GM18507 (cell line): ENCODE measurements at places on chromosomes 7 and 10.

DNA sequence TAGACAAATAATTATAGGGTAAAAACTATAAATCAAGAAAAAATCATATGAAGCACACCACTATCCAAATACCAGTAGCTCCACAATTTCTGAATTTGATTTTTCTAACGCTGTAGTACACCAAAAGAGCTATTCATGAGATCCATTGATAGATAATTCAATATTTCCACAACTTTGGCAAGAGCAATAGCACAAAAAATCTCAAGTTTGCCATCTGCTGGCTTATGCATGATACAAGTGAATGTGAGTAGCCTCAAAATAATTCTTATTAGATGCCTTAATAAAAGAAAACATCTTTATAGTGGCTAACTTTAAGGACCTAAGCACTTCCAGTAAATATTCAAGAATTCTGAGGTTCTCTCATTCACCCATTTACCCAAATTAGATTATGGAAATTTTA, 2.2 kb upstream of the TMEM196 start:
- no peak for DNase-seq

- DNase-seq = no peak
Measured at GRCh38 chr7:1054861-1055450, 10.6 kb downstream of the GPR146 start.

DNA sequence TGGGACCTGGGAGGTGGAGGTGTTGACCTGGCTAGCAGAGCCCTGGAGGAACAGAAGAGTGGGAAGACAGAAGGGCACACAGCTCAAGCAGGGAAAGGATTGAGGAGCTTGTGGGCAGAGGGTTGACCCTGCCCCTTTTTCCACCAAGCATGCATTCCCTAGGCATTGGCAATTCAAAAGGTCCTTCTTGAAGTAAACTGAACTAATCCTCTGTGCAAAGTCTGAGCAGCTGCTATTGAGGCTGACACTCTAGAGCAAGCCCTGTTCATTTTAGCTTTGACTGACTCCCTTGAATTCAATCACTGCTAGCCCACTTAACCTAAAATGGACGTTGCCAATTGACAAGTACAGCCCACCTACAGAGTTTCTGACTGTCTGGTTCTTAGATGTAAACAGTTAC, 116.5 kb upstream of the TNS3 start:
- no peak for DNase-seq

DNA sequence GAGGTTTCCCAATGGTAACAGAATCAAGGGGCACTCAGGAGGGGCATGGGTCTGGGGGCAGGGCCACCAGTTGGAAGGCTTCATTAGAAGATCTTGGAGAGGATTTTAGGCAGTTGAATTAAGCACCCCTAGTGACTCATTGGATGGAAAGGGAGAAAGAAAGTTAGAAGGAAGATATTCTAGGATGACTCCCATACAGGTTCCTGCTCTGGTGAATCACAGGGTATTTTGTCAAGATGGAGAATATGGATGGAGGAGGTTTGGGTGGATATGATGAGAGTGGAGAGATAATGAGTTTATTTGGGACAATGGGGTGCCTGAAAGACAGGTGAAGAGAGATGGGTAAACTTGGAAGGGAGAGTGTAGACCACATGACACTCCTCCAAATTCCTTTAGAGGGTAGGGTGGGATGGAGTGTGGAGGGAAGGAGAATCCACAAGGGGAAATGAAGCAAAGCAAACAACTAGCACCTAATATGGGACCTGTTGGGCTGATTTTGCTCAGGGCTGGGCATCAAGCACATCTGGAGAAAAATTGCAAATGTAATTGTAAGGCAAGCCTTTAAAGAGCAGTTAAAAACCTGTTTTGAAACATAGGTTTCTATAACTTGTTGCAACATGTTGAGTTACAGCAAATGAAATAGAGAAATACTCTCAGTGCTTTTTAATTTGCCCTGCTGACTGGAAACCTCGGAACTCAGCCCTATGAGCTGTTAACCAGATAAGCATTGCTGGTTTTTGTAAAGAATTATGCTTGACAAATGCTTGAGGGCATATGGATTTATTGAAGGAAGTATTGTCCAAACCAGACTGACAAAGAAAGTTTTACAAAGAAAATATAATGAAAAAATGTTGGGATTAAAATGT, 2.9 kb upstream of the ENTPD7 start:
- DNase-seq = no peak

- DNase-seq = no peak
Measured at GRCh38 chr10:58723186-58723585, 210.5 kb downstream of the BICC1 start.

GRCh38 chr7:255038-255435, 34.9 kb upstream of the FOXL3 start:
- no peak for DNase-seq

DNA sequence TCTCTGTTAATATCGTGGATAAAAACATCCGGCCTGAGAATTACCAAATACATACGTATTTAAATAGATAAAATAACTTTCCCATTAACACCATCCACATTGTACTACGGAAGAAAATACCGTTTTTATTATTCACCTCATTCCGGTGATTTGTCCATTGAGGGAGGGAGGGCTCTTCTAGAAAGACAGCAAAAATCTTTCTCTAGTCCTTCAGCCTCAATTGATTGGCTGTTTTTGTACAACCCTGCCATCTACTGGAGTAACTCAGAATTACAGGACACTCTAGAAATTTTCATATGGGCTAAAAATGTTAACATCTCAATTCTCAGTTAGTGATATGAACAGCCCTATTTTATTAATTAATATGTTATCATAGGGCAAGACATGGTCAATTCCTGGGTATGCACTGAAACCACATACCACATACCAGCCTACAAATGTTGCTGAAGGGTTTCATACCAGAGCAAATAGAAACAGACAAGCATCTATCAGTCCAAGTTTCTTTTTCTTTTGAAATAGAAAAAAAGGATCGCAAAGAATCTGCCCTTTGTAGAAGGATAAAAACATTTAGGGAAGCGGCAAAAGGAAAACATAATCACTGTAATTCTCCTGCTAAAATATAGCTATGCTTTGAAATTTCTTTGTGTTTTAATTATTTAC, 55.8 kb upstream of the CDCA7L start:
- peak; percentile 39 for DNase-seq

GRCh38 chr10:8800426-8800825, 745.9 kb downstream of the GATA3 start:
- DNase-seq = no peak
